ENCODE measurements at places on chromosomes 12 and 14.

DNA sequence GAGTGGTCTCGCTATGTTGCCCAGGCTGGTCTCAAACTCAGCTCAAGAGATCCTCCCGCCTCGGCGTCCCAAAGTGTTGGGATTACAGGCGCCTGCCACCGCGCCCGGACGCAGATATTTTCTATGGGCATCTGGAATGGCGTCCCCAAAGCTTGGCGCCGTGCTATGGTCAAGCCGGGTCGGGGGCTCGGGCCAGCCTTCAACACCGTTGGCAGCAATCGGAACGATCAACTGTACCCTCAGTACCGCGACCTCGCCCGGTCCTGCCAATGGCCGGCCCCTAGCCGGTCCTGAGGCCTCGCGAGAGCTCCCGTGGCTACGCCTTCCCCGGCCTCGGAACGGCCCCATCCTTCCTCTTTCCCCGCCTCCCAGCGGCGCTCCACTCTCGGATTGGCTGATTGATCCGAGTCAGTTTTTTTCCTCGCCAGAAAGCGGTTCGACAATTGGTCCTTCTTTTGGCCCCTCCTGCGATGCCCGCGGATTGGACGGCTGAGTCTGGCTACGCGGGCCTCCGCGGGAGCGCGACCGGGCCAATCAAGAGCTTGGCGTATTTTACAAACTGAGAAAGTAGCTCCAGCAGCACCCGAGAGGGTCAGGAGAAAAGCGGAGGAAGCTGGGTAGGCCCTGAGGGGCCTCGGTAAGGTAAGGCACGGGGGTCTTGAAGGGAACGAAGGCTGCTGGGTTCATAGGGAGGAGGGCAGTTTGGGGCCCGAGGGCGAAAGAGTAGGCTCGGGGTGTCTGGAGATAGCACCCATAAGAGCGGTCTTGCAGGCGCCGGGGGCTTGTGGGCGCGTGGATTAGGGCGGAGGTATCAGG, at the start of gene TROAP:
TROAP (plus strand) TSS at position 548 of the 816 bp plus-strand sequence. CDS start 354 bp downstream, outside the sequence.
- peak; percentile 98 for DNase-seq

DNA sequence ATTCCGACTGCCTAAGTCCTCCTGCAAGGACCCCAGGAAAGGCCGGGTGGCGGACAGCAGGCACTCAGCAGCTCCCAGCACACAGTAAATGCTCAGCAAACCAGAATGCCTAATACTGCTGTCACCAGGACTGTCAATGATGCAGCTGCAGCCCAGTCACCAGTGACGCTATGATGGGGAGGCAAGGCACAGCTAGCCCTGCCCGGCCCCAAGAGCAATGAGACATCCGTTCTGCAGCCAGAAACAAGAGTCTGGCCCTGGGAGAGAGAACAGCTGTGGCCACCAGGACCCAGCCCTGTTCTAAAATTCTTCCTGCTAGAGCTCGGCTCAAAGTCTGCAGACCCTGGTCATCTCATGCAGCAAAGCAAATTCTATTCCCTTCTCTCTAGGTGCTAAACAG, 69.8 kb downstream of the NCOR2 start:
- no peak for DNase-seq

DNA sequence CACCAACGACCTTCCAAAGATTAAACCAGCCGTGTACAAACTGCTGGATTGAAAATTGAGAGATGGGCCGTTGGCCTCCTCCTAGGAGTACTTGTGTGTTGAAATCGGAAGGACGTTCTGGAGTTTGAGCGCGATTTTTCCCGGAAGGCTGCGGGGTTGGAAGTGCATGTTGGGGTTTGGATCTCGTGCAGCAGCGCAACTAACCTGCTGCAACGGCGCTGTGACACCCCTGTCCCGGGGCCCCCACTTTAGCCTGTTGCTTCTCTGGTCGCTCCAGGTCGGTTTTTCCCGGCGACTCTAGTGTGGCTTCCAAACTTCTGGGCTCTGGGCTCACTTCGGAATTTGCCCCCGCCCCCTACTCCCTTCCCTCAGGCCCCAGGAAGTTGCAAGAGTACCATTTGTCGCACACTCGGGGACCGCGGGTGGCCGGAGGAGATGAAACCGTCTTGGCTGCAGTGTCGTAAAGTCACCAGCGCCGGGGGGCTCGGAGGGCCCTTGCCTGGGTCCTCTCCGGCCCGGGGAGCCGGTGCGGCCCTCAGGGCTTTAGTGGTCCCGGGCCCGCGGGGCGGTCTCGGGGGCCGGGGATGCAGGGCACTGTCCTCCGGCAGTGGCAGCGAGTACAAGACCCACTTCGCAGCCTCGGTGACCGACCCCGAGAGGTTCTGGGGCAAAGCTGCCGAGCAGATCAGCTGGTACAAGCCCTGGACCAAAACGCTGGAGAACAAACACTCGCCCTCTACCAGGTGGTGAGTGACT, at the start of gene ACSS3:
ACSS3 (plus strand) TSS at position 394 of the 756 bp plus-strand sequence; CDS start at position 436, 42 bp downstream.
- DNase-seq: no peak

- DNase-seq: no peak
Measured at GRCh38 chr12:74280156-74280655, 257.4 kb upstream of the ATXN7L3B start.

DNA sequence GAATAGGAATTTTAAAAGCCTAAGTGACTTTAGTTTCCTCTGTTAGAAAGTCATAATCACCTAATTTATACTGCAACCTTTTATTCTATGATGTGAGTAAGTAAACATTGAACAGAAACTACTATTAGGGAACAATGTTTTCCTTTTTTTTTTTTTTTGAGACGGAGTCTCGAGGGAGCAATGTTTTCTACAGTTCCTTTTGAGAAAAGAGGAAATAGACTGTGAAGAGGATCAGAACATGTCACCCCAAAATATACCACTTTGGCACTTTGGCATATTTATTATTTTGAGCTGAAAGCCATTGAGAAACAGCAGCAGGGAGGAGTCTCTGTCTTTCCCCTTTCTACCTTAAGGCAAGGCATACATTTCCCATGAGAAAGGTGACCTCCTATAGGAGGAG, 162.7 kb upstream of the CNOT2 start:
- no peak for DNase-seq

DNA sequence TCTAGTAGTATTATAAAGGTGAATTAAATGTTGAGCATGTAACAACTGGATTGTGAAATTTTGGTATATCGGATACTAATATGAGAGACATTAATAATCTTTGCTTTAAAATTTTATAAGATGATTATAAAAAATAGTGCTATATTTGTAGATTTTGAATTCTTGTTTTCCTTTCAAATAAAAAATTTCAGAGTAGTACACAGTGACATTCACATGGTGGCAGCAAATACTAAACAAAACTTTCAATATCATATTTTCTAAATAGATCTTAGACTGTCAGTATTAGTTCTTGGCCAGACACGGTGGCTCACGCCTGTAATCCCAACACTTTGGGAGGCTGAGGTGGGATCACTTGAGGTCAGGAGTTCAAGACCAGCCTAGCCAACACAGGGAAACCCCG, 166.0 kb downstream of the NAV3 start:
- DNase-seq: no peak

DNA sequence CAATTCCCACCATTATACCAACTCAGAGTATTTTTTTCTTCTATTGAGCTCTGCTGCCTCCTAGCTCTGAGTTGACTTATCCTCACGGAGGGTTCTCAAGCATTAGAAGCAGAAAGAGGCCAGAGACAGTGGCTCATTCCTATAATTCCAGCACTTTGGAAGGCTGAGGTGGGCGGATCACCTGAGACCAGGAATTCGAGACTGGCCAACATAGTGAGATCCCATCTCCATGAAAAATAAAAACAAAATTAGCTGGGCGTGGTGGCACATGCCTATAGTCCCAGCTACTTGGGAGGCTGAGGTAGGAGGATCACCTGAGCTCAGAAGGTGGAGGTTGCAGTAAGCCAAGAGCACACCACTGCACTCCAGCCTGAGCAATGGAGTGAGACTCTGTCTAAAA, 21.0 kb downstream of the HPD start:
- DNase-seq: no peak

- DNase-seq: peak; percentile 57
Measured at GRCh38 chr12:127083008-127083949, 1183.7 kb upstream of the TMEM132C start.

DNA sequence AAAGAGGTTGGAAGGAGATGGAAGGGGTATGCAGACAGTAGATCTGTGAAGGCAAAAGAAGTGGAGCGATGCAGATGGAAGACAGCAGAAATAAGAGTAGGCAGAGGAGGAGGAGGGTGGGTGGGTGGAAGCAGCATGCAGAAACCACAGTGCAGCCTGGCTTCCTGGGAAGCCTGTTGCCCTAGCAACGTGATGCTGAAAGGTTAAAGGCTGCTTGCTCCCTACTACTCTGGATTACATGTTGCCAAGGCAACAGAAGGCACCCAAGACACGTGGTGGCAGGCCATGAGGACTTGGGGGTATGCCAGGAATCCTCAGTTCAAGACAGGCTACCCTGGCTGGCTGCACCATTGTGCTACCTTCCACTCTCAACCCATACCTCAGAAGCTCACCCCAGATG, 129.6 kb downstream of the GRIN2B start:
- no peak for DNase-seq

DNA sequence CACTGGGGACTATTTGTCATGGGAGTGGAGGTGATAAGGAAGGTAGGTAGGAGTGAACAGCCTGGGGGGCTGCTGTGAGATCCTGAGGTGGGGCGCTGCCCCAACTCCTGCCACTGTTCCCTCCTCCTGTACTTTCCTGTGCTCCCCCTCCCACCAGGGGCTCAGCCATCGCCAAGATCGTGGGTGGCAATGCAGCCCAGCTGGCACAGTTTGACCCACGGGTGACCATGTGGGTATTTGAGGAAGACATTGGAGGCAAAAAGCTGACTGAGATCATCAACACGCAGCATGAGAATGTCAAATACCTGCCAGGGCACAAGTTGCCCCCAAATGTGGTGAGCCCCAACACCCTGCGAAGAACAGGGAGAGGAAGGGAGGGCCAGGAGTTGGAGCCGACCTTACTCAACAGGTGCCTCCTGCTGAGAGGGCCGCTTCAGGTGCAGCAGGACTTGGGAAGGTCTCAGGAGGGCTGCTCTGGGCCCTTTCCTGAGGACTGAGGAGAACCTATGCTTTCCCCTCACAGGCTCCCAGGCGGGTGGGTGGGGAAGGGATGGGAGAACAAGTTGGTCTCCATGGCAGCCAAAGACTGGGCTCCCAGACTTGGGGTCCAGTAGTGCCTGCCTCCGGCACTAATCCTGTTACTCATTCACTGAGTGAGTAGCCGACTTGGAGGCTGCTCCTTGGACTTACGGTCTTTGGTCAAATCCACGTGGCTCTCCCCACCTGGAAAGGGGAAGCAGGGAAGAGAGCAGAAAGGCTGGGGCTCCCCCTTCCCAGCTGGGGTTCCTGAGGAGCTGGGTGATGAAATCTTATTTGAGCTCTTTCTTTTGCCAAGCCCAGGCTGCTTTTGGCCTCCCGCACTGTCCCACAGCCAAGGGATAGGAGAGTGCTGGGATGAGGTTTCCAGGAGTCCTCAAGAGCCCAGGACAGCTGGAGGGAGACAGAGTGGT, 884 bp downstream of the GPD1 start:
- no peak for DNase-seq

All from CD4-positive, alpha-beta T cell treated with Interleukin-12 subunit alpha and Interleukin-12 subunit beta, for 1 hour (primary cell).